ENCODE measurements at places on chromosomes 6 and 20. TPM values are rescaled to one million over a fixed set of nuclear protein-coding genes. Genes with fewer than 3 reads are reported as not detected.

ENPP1 gene
- polyA plus RNA-seq: not detected

TSPYL1 gene
- 79.3 TPM for polyA plus RNA-seq

C6orf15 gene
- polyA plus RNA-seq: not detected

HINT3 gene
- 62.4 TPM for polyA plus RNA-seq

OR2H1 gene
- not detected for polyA plus RNA-seq

SLC13A3 gene
- 8.3 TPM for polyA plus RNA-seq

PHACTR1 gene
- polyA plus RNA-seq: 4.8 TPM

AIF1 gene
- not detected for polyA plus RNA-seq

KIF16B gene
- 3.8 TPM for polyA plus RNA-seq

CNBD2 gene
- 9.5 TPM for polyA plus RNA-seq

HLA-DRB1 gene
- not detected for polyA plus RNA-seq

GPR6 gene
- polyA plus RNA-seq: 7.3 TPM

ZFAND3 gene
- 27.1 TPM for polyA plus RNA-seq

RXRB gene
- polyA plus RNA-seq: 71.2 TPM

MUC21 gene
- not detected for polyA plus RNA-seq

PNLDC1 gene
- not detected for polyA plus RNA-seq

RAMACL gene
- 1.9 TPM for polyA plus RNA-seq

MAPK13 gene
- 1.8 TPM for polyA plus RNA-seq

UST gene
- polyA plus RNA-seq: 7.5 TPM

BEND3 gene
- polyA plus RNA-seq: 5.7 TPM
